Peyer's patch (tissue), 4 donors: ENCODE measurements at places on chromosomes 4 and X. TPM values are rescaled to one million over a fixed set of nuclear protein-coding genes. Genes with fewer than 3 reads are reported as not detected.

HGFAC gene
- total RNA-seq, result not detected

- no peaks in the 10 kb centered on the region for H3K27me3 ChIP-seq
- DNase-seq, result no peak
- H3K27ac ChIP-seq, result no peak overlapping the region
- no peak overlapping the region for H3K4me3 ChIP-seq
- H3K36me3 ChIP-seq, result no peaks in the 10 kb centered on the region
- no peaks in the 10 kb centered on the region for H3K4me1 ChIP-seq
Measured at GRCh38 chr4:136562834-136563233, 969.5 kb downstream of the PCDH18 start.

DNA sequence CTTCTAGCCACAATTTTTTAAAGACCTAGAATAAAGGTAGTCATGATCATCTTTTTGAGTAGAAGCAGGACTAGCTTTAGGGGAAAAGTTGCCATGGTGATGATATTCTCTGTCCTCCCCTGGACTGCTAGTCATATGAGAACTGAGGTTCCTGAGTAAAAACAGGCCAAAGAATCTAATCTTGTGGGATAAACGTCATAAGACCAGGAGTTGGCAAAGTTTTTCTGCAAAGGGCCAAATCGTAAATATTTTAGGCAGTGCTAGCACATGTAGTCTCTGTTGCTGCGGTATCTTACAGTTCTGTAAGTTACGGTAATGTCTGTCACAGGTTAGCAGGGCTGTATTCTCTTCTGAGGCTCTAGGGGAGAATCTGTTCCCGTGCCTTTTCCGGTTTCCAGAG is 3.4 kb downstream of the PRPS2 start:
- no peak for DNase-seq
- H3K27me3 ChIP-seq, result no peaks in the 10 kb centered on the region
- no peak overlapping the region for H3K4me3 ChIP-seq
- no peaks in the 10 kb centered on the region for H3K4me1 ChIP-seq

FSTL5 gene
- total RNA-seq, result not detected

MAGEB1 gene
- not detected for total RNA-seq

DNA sequence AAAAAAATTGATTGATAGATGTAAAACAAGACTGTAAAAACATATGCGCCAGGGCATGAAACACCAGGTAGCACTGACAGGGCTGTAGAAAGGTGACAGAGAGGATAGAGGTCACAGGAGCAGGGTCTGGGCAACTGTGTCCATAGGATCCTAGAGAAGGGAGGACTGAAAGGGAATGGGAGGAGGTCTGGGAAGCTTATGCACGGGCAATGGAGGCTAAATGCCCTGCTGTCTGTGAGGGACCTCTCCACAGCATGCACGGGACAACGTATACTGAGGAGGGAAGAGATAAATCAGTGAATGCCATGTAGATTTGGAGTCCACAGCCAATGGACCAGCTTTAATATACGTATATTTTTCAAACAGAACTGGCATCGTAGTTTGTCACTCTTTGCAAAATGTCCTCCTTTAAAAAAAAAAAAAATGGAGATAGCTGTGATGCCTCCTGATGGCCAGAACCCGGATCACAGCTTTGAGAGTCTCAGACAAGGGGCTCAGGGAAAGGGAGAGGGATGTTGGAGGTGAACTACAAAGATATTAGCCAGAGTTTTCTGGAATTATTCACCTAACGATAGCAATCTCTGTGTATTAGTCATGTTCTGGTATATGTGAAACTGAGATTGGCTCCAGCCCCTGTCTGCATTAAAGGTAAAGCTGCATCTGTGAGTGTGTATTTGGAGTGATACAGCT is 16.0 kb downstream of the RAB40A start:
- no peak overlapping the region for H3K27ac ChIP-seq
- no peak for DNase-seq
- no peaks in the 10 kb centered on the region for H3K4me1 ChIP-seq
- H3K36me3 ChIP-seq, result no peaks in the 10 kb centered on the region
- H3K27me3 ChIP-seq, result no peaks in the 10 kb centered on the region
- no peak overlapping the region for H3K4me3 ChIP-seq

DNA sequence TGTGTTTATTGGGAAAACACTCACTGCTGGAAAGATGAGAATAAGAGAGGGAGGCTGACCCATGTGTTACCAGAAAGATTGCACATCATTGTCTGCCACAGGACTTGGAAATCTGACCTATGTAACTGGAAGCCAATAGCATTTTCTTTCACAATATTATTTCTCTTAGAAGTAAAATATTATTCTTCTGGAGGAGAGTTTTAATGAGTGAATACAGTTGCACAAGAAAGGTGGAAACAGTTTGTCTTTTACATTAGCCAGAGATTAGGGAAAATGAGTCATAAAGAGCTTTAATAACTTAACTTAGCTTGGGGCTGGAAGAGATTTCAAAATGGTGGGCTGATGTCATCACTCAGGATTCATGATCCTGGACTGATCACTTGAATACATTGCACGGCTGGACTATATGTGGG is 31.5 kb upstream of the LNX1 start:
- H3K4me3 ChIP-seq, result no peak overlapping the region
- no peaks in the 10 kb centered on the region for H3K4me1 ChIP-seq
- H3K27ac ChIP-seq, result no peak overlapping the region
- H3K27me3 ChIP-seq, result no peaks in the 10 kb centered on the region
- no peaks in the 10 kb centered on the region for H3K36me3 ChIP-seq

GRCh38 chrX:19739683-19740082 is 147.7 kb downstream of the SH3KBP1 start:
- peak; percentile 66 for DNase-seq
- H3K36me3 ChIP-seq, result no peaks in the 10 kb centered on the region
- H3K4me3 ChIP-seq, result no peak overlapping the region
- H3K27ac ChIP-seq, result no peak overlapping the region

TLR10 gene
- total RNA-seq, result not detected

TEC gene
- total RNA-seq, result 13.0 TPM

GRCh38 chrX:46279925-46280313 is 265.3 kb downstream of the ZNF674 start:
- no peak for DNase-seq
- H3K36me3 ChIP-seq, result no peaks in the 10 kb centered on the region
- no peak overlapping the region for H3K4me3 ChIP-seq
- H3K4me1 ChIP-seq, result no peaks in the 10 kb centered on the region
- no peak overlapping the region for H3K27ac ChIP-seq

GRCh38 chr4:151276787-151277562 is at the start of gene PRSS48:
TSS of gene PRSS48 (plus strand) at chr4:151277161. CDS start at chr4:151277173, 12 bp downstream.
- no peaks in the 10 kb centered on the region for H3K36me3 ChIP-seq
- no peak within 1 kb of the TSS for H3K27ac ChIP-seq
- no peaks in the 10 kb centered on the region for H3K4me1 ChIP-seq
- DNase-seq, result peak; percentile 16

AFF1 gene
- total RNA-seq, result 110 TPM

DNA sequence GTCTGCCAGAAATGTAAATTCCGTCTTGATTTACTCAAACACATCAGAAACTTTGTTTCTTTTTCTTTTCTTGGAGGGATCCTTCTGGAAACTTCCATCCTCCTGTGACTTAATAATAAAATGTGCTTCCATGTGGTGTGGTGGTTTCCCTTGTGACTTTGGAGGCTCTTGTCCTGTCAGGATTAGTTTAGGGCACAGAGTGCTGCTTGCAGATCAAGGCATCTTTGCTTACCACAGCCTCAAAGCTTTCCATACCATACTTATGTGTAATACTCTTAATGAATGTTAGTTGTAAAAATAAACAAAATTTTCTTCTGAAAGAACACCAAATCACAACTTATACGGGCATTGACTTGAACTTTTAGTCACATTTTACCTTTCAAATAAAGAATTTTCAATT is 27.4 kb downstream of the GBA3 start:
- H3K27ac ChIP-seq, result no peak overlapping the region
- H3K4me1 ChIP-seq, result no peaks in the 10 kb centered on the region
- H3K27me3 ChIP-seq, result no peaks in the 10 kb centered on the region
- no peak for DNase-seq

GRCh38 chrX:108464604-108465003 is 25.0 kb downstream of the COL4A5 start:
- no peak for DNase-seq
- no peak overlapping the region for H3K4me3 ChIP-seq
- no peak overlapping the region for H3K27ac ChIP-seq
- no peaks in the 10 kb centered on the region for H3K36me3 ChIP-seq

GRCh38 chr4:106334741-106335470 is 18.6 kb downstream of the AIMP1 start:
- no peak for DNase-seq
- H3K27ac ChIP-seq, result no peak overlapping the region
- H3K27me3 ChIP-seq, result no peaks in the 10 kb centered on the region
- H3K36me3 ChIP-seq, result peaks cover 3% of the 10 kb centered on the region
- H3K4me1 ChIP-seq, result no peaks in the 10 kb centered on the region

MID2 gene
- 9.1 TPM for total RNA-seq

PRKG2 gene
- total RNA-seq, result 44.8 TPM

PABPC1L2A gene
- total RNA-seq, result not detected

DNA sequence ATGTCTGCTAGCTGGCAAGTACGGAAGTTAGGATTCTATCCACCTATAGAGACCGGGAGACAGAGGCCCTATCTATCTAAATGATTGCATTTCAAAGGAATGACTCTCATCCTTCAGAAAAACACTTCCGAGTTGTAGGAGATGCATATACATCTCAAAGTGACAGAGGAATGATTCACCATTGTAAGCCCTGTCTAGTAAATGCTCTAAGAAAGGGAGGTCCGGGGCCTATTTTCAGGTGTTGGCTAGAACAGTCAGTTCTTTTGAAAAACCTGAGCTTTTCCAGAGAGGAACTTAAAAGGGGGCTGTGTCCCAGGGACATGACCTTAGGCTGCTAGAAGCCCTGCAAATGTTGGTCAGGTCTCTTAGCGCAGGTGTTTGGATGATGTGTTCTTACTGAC is 262.9 kb upstream of the IL1RAPL1 start:
- no peaks in the 10 kb centered on the region for H3K4me1 ChIP-seq
- DNase-seq, result no peak
- no peak overlapping the region for H3K4me3 ChIP-seq
- no peaks in the 10 kb centered on the region for H3K27me3 ChIP-seq

DDIT4L gene
- total RNA-seq, result not detected

ENAM gene
- not detected for total RNA-seq

DNA sequence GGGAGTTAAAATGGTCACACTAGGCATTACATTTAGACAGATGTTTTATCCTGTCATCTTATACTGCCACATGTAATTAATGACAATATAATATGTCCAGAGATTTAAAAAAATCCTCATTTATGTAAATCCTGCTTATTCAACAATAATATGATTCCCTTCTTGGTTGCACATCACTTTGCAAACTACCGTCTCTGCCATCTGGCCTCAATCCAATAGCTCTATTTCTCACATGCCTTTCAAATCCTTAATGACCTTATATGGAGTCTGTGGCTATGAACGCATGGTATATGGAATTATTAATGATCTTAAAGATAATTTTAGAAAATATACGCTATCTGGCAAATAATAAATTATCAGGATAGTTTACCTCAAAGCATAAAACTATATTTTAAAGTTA is 144.5 kb downstream of the NPNT start:
- H3K27ac ChIP-seq, result no peak overlapping the region
- H3K27me3 ChIP-seq, result no peaks in the 10 kb centered on the region
- H3K4me1 ChIP-seq, result no peaks in the 10 kb centered on the region
- no peak overlapping the region for H3K4me3 ChIP-seq
- H3K36me3 ChIP-seq, result no peaks in the 10 kb centered on the region
- no peak for DNase-seq

XG gene
- not detected for total RNA-seq

DNA sequence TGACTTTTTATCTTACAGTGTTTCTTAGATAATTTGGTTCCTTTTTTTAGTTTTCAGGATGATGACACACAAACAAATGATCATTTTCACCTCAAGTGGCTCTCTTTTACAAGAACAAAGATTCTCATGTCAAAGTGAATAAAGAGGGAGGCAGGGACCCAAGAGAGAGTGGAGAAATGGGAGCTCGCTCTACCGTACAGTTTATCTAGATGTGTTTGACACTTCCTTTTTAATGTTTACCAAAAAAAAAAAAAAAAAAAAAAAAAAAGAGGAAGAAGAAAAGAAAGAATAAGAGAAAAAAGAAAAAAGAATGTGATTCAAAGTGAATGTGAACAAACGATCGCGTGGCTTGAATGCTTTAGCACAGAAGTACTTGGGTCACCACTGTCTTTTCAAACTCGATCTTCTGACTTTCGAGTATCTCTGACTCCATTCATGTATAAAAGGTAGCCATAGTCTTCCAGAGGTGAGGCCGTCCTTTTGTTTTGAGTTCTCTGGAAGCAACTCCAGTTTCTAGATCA is 75.6 kb upstream of the GRXCR1 start:
- H3K36me3 ChIP-seq, result no peaks in the 10 kb centered on the region
- no peak overlapping the region for H3K27ac ChIP-seq
- H3K4me1 ChIP-seq, result no peaks in the 10 kb centered on the region
- no peaks in the 10 kb centered on the region for H3K27me3 ChIP-seq
- H3K4me3 ChIP-seq, result no peak overlapping the region
- no peak for DNase-seq

- no peaks in the 10 kb centered on the region for H3K4me1 ChIP-seq
- H3K27ac ChIP-seq, result no peak overlapping the region
- no peak for DNase-seq
- H3K4me3 ChIP-seq, result no peak overlapping the region
- H3K27me3 ChIP-seq, result no peaks in the 10 kb centered on the region
- no peaks in the 10 kb centered on the region for H3K36me3 ChIP-seq
Measured at GRCh38 chrX:20231598-20231997, 35.1 kb downstream of the RPS6KA3 start.

GRCh38 chrX:27619459-27619858 is 29.3 kb downstream of the DCAF8L2 start:
- H3K4me3 ChIP-seq, result no peak overlapping the region
- no peaks in the 10 kb centered on the region for H3K4me1 ChIP-seq
- H3K36me3 ChIP-seq, result no peaks in the 10 kb centered on the region
- no peak for DNase-seq
- no peaks in the 10 kb centered on the region for H3K27me3 ChIP-seq
- H3K27ac ChIP-seq, result no peak overlapping the region

GRCh38 chr4:187209921-187210613 is 486.4 kb upstream of the FAT1 start:
- no peak overlapping the region for H3K4me3 ChIP-seq
- no peaks in the 10 kb centered on the region for H3K36me3 ChIP-seq
- H3K27me3 ChIP-seq, result no peaks in the 10 kb centered on the region
- no peak overlapping the region for H3K27ac ChIP-seq
- no peak for DNase-seq

- H3K36me3 ChIP-seq, result no peaks in the 10 kb centered on the region
- no peak for DNase-seq
- no peaks in the 10 kb centered on the region for H3K4me1 ChIP-seq
Measured at GRCh38 chr4:77662396-77662795, 56.8 kb downstream of the CXCL13 start.

DNA sequence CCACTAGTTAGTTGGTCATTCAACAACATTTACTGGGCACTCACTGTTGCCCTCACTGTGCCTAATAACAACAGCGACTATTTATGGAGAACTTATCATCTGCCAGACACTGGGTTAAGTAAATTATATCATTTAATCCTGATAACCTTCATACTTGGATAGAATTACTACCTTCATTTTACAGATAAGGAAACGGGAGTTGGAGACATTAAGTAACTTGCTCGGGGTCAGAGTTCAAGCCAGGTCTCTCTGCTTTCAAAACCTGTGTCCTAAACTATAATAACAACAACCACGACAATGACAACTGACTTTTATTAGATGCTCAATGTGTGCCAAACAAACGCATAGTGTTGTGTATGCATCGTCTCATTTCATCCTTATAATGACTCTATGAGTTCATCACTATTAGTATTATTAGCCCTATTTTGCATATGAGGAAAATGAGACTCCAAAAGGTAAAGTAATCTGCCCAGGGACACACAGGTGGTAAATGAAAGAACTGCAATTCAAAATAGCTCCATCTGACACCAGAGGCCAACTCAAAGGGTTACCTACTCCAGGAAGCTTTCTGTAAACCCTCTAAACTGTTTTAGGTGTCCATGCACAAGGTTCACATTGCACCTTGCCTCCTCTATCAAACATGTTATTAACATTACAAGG is 98.4 kb upstream of the ACSL4 start:
- H3K27me3 ChIP-seq, result no peaks in the 10 kb centered on the region
- H3K36me3 ChIP-seq, result no peaks in the 10 kb centered on the region
- H3K4me3 ChIP-seq, result no peak overlapping the region

CT55 gene
- total RNA-seq, result not detected
